ENCODE measurements at places on chromosomes 2 and 18.

DNA sequence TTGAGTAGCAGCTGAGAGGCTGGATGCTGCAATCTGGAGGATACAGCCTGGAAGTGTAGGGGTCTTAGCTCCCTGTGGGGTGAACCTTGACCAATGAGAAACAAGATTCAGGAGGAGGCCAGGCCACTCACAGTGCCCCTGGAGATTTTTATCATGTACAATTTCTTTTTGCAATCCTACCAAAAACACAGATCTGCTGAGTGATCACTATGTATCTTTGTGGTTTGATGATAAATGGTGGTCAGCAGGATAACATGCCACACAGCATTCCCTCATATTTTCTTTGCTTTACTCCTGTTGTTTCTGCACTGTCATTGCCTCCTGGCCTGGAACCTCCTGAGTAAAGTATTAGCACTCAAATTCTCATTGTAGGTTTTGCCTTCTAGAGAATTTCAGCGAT is 357.9 kb downstream of the THSD7B start:
- H3K27me3 ChIP-seq = no peaks in the 10 kb centered on the region
- no peak overlapping the region for H3K4me3 ChIP-seq
- no peaks in the 10 kb centered on the region for H3K4me1 ChIP-seq
- H3K27ac ChIP-seq = no peak overlapping the region
- DNase-seq = no peak

DNA sequence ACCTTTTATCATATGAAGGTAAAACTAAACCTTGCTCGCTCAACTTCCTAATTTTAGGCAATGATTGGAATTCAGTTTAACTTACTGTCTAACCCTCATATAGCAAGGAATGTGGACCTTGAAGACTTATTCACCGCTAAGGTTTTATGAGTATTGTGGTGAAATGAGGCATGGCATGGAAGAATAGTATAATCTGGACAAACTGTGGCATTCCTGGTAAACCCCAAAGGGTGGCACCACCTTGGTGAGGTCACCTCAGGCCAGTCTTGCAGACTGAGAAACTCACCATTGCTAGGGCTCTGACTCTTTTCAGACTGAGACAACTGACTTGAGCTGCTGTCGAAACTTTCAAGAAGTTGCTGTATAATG is 51.1 kb upstream of the EHBP1 start:
- no peak overlapping the region for H3K27ac ChIP-seq
- no peak for DNase-seq
- H3K36me3 ChIP-seq = no peaks in the 10 kb centered on the region
- H3K4me3 ChIP-seq = no peak overlapping the region
- no peaks in the 10 kb centered on the region for H3K27me3 ChIP-seq
- no peaks in the 10 kb centered on the region for H3K4me1 ChIP-seq

DNA sequence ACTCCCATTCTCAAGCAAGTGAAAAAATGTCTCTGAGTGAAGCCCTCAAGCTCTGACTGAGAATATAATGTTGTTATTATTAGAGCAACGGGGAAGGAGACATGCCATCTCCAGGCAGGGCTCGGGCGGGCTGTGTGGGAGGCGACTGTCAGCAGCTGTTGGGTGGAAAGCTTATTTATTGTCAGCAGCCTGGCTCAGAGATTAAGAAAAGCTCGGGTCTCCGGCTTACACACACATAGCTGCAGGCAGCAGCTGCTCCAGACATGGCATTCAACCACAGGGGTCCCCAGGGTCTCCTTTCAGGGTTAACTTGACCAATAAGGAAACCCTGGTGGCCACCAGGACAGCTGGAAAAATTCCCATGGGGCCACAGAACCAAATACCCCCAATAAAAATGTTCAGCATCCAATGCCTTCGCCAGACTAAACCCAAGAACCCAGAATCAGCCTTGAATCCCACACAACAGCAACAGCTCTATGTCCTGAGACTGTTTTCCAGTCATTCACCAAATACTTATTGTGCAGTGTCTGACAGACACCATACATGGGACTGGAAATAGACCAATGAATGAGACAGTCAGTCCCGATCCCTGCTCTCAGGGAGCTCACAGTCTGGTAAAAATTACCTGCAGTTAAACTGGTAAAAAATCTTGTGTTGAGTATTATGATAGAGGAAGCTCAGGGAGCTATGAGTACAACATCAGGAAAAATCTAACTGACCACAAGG is 70.5 kb upstream of the RTN4 start:
- DNase-seq = no peak
- no peaks in the 10 kb centered on the region for H3K4me1 ChIP-seq

DNA sequence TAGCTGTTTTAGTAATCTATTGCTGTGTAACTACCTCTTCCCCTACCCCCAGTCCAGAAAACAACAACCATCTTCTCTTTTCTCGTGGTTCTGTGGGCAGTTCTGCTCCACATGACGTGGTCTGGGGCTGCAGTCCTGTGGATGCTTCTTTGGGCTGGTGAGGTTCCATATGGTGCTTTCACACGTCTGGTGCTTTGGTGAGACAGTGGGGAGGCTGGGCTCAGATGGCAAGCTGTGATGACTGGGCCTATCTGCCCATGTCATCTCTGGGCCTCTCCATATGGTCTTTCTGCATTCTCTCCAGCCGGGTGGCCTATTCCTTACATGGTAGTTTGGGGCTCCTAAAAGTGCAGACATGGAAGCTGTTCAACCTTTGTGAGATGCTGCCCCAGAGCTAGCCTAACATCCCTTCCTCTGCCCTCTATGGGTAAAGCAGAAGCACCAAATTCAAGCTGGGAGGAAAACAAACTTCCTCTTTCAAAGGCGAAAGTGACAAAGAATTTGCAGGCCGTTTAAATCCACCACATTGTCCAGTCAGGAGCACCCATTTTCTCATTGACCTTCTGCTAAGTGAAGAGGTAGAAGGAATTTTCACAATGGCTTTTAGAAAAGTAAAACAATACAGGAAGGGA is 68.3 kb upstream of the IL1R1 start:
- H3K27ac ChIP-seq = no peak overlapping the region
- no peak overlapping the region for H3K4me3 ChIP-seq
- DNase-seq = no peak
- peaks cover 2% of the 10 kb centered on the region for H3K27me3 ChIP-seq

DNA sequence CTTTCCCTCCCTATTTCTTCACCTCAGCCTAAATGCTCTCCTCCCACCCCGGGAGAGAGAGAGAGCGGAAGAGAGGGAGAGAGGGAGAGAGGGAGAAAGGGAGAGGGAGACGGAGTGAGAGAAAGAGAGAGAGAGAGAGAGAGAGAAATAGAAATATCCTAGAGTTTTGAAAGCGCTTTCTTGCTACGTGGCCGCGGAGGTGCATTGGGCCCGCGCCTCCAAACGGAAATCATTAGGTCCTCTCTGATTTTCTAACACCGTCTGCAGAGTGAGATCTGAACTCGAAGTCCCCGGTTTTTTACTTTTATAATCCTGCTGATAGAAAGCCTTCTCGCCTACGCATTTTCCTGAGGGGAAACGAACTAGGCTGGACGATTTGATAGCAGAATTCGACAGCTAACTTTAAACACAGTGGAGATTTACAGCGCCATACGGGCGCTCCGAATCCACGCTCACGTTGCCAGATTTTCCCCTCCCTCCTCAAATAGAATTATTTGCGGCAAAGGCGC is 903 bp upstream of the EVX2 start:
- no peak overlapping the region for H3K4me3 ChIP-seq
- peaks cover 11% of the 10 kb centered on the region for H3K4me1 ChIP-seq
- DNase-seq = no peak
- H3K27ac ChIP-seq = no peak overlapping the region

- H3K4me1 ChIP-seq = peaks cover 26% of the 10 kb centered on the region
- no peak overlapping the region for H3K27ac ChIP-seq
- H3K27me3 ChIP-seq = peaks cover 28% of the 10 kb centered on the region
- H3K36me3 ChIP-seq = no peaks in the 10 kb centered on the region
- no peak for DNase-seq
Measured at GRCh38 chr2:55422876-55423665, 3.4 kb upstream of the CCDC88A start.

GRCh38 chr2:173982182-173982714 is 17.1 kb upstream of the SP3 start:
- H3K4me3 ChIP-seq = no peak overlapping the region
- H3K27me3 ChIP-seq = peaks cover 3% of the 10 kb centered on the region
- H3K4me1 ChIP-seq = no peaks in the 10 kb centered on the region
- no peak for DNase-seq
- H3K27ac ChIP-seq = no peak overlapping the region

DNA sequence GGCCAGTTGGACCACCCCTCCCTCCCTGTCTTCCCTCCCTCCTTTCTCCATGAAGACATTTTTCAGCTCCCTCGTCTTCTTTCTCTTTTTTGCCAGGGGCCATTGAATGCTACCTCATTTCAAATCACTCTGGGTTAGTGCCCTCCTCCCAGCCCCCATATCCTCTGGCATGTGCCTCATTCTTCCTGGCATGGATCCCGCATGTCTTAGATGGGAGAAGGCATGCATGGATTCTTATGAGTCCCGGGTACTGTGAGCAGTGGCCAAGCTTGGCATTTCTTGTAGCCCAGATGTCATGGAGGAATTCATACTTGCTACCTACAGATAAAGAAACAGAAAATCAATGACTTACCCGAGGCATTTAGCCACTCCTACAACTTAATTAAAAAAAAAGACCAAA is 9.0 kb upstream of the HAAO start:
- DNase-seq = no peak
- H3K27ac ChIP-seq = no peak overlapping the region
- no peak overlapping the region for H3K4me3 ChIP-seq
- peaks cover 14% of the 10 kb centered on the region for H3K27me3 ChIP-seq
- H3K4me1 ChIP-seq = peaks cover 16% of the 10 kb centered on the region

DNA sequence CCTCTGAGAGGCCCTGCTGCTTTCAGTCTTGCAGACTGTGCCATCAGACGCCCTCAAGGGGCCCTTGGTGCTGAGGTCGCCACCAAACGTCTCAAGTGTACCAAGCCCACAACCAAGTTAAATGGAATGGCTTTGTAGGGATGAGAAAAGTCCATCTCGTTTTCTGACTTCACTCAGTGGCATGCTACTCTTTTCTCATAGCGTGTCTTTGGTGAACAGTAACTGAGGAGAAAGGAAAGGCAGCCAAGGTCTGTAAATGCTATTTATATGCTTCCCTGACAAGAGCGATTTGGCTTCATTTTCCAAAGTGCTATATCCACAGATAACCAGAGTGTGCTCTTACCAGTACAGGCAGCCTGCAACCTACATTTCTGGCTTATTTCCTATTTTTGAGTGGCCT is 123.0 kb downstream of the MTX2 start:
- no peaks in the 10 kb centered on the region for H3K36me3 ChIP-seq
- no peaks in the 10 kb centered on the region for H3K4me1 ChIP-seq

GRCh38 chr2:8926356-8926755 is 77.1 kb downstream of the MBOAT2 start:
- H3K27ac ChIP-seq = no peak overlapping the region
- no peak for DNase-seq
- H3K4me3 ChIP-seq = no peak overlapping the region
- peaks cover 7% of the 10 kb centered on the region for H3K4me1 ChIP-seq
- H3K36me3 ChIP-seq = no peaks in the 10 kb centered on the region

DNA sequence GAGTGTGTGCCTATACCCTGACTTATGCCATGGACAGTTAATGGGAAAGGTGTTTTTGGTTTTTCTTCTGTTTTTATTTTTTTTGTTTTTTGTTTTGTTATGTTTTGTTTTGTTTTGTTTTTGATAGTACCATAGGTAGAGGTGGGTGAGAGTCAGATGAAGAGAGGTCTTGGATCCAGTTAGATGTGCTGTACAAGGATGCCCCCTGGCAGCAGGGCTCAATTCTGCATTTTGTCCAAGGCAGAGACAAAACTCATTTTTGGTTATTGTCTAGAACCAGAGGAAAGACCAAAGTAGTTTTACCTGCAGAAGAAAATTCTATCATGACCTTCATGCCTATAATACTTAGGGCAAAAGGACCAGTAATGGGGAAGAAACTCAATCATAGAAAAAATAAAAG is 48.5 kb downstream of the SLC5A7 start:
- H3K4me3 ChIP-seq = no peak overlapping the region
- no peaks in the 10 kb centered on the region for H3K36me3 ChIP-seq
- no peaks in the 10 kb centered on the region for H3K27me3 ChIP-seq
- H3K27ac ChIP-seq = no peak overlapping the region

- H3K27ac ChIP-seq = no peak overlapping the region
- no peak overlapping the region for H3K4me3 ChIP-seq
- no peaks in the 10 kb centered on the region for H3K36me3 ChIP-seq
- peaks cover 2% of the 10 kb centered on the region for H3K27me3 ChIP-seq
- no peaks in the 10 kb centered on the region for H3K4me1 ChIP-seq
- no peak for DNase-seq
Measured at GRCh38 chr18:853471-853870, 41.4 kb upstream of the YES1 start.

DNA sequence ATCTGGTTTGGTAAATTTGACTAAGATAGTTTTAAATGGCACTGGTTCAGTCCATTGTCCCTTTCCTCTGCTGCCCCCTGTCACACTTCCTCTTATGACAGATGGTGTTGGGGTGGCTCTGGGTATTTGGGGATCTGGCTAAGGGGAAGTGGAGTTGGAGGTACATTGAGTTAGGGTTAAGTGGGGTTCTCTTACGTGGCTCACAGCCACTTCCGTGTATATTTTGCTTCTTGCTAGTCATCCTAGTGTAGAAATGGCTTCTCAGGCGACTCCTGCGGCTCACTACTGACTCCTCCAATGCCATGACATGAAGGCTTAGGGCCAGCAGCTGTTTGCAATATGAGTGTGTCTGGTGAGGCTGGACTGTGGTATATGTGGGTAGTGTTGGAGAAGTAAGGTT is 187.0 kb downstream of the HAUS1 start:
- H3K36me3 ChIP-seq = no peaks in the 10 kb centered on the region
- H3K27ac ChIP-seq = no peak overlapping the region
- no peaks in the 10 kb centered on the region for H3K27me3 ChIP-seq
- H3K4me1 ChIP-seq = no peaks in the 10 kb centered on the region

- H3K36me3 ChIP-seq = no peaks in the 10 kb centered on the region
- no peak overlapping the region for H3K27ac ChIP-seq
- peaks cover 12% of the 10 kb centered on the region for H3K4me1 ChIP-seq
Measured at GRCh38 chr2:12616456-12617156, 100.1 kb upstream of the TRIB2 start.

DNA sequence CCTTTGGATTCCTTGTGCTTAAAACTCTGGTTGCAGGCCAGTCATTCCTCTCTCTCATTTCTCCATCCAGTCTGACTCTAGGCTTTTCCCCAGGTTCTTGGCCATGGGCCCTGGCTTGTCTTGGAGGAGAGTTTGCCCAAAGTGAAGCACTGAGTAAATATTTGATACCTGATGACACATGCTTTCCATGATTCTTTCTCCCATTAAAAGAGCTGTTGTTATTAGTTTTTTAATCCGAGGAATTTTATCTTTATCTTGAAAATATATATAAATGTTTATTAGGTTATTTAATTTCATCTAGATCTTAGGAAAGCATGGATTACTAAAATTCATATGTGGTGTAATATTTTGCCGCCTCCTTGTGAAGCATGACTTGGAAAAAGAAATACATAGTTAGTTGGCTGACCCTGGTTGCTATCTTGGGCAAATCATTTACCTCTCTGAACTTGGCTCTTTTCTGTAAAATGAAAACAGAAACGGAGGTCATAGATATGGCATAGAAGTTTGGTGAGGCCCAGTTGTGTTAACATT is 650.1 kb downstream of the SLC4A3 start:
- no peak overlapping the region for H3K27ac ChIP-seq
- no peaks in the 10 kb centered on the region for H3K27me3 ChIP-seq
- no peak overlapping the region for H3K4me3 ChIP-seq
- H3K36me3 ChIP-seq = no peaks in the 10 kb centered on the region
- DNase-seq = no peak

All from activated CD8-positive, alpha-beta T cell treated with anti-CD3 and anti-CD28 coated beads, Interleukin-2, amount 10 ng/mL, durations not matched to agents 7 days and 5 days (primary cell).